ENCODE measurements at places on chromosomes 4 and X.

DNA sequence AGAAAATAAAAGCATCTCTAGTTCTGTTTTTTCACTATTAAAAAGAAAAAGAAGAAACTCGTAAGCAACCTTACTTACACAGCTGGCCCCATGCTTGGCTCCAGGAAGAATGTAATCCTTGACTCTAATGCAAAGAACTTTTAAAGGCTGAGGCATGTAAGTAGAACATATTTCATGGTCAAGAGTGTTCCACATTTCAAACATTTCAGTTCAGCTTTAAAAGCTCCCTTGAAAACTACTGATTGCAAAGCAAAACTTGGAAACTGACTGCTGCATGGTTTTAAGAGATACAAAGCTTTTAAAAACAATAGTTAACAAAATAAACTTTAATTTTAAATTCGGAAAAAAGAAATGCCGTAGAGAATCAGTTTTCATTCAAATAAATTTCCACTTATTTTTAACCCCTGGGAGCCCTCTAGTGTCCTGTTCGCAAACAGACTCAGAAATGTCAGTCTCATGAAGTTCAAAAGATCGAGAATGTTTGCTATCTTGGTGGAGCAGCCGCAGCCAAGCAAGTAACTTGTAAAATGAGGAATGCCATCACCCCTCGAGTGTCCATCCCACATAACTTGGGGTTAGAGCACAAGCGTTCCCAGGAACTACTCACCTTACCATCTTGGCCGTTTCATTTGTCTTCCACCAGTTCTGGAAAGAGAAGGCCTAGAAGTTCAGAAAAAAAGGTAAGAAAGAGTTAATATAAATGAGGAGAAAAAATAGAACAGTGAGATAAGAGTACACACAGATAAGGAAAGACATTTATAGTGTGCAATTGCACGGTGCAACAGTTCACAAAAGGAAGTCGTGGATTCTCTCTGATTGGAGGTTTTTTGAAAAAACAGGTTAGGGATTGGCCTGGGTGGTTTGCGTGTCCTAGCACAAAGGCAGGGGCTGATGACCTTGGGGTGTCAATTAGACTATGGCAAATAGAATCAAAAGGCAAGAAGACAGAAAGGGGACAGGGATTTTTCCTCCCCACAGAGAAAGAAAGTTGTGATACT, at the start of gene GASK1B:
GASK1B (minus strand) TSS at position 765 of the 998 bp plus-strand sequence. CDS start 1,650 bp downstream, outside the sequence.
- peak; percentile 31 for DNase-seq

- DNase-seq = no peak
Measured at GRCh38 chrX:124392794-124393193, 46.4 kb downstream of the SH2D1A start.

GRCh38 chr4:145644699-145645098, 25.5 kb downstream of the MMAA start:
- DNase-seq = no peak

DNA sequence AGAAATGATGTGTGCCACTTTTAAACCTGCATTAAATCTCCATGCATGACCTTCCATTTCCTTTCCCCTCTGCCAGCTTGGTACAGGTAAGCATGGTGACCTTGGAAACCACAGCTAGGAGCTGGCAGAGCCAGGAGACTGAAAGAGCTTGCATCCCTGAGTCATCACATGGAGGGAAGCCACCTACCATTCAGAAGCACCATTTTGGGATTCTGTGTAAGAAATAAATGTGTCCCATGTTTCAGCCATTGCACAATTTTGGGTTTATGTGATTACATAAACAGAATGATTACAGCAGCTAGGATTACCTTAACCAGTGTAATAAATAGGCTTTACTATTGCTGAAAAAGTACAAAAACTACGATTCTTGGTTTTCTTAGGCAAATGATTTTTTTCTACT, 17.3 kb upstream of the CCDC149 start:
- DNase-seq = no peak

- no peak for DNase-seq
Measured at GRCh38 chrX:41035582-41035981, 49.7 kb upstream of the USP9X start.

- no peak for DNase-seq
Measured at GRCh38 chrX:19096586-19096985, 25.7 kb downstream of the ADGRG2 start.

- no peak for DNase-seq
Measured at GRCh38 chr4:27173280-27173679, 312.6 kb downstream of the STIM2 start.

GRCh38 chr4:13963601-13964000, 336.1 kb upstream of the BOD1L1 start:
- DNase-seq = no peak

GRCh38 chr4:184438375-184438774, 36.0 kb downstream of the IRF2 start:
- DNase-seq = no peak

GRCh38 chr4:58776627-58777026, 1666.4 kb upstream of the IGFBP7 start:
- DNase-seq = no peak

DNA sequence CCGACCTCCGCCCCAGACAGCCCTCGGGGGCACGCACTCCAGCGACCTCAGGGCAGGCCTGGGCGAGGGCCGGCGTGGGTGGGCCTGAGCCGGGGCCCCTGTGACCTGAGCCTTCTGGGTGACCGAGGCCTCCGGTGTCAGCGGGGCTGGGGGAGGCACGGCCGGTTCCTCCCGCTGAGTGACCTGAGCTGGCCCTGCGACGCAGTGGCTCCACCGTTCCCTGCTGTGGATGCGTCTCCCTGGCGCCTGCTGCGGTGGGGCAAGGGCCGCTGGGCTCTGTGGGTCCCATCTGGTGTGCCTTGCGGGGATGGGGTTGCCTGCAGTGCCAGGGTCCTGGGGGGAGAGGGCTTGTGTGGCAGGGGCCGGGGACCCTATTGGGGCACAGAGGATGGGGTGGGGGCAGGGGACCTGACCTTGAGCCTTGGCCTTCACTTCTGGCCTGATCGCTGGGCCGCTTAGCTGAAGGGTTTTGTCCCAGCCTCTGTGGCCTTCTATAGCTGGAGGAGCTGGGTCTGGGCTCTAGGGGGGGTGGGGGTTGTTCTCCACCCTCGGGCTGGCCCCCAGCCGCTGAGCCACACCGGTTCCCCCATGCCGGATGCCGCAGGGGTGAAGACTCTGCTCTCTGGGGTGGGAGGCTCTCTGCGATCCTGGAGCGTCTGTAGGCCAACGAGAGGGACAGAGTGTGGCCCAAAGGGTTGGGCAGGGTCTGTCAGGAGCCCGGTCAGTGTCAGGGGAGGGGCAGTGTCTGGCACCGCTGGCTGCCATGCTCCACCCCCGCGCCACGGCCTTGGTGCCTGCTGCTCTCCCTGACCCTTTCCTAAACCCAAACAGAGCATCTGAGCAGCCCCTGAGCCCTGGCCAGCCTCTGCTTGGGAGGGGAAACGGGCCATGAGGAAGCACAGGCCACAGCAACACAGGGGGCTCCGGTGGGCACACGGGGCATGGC, 2.3 kb downstream of the NAT8L start:
- DNase-seq = no peak

- no peak for DNase-seq
Measured at GRCh38 chr4:159281771-159282170, 178.9 kb downstream of the RAPGEF2 start.

DNA sequence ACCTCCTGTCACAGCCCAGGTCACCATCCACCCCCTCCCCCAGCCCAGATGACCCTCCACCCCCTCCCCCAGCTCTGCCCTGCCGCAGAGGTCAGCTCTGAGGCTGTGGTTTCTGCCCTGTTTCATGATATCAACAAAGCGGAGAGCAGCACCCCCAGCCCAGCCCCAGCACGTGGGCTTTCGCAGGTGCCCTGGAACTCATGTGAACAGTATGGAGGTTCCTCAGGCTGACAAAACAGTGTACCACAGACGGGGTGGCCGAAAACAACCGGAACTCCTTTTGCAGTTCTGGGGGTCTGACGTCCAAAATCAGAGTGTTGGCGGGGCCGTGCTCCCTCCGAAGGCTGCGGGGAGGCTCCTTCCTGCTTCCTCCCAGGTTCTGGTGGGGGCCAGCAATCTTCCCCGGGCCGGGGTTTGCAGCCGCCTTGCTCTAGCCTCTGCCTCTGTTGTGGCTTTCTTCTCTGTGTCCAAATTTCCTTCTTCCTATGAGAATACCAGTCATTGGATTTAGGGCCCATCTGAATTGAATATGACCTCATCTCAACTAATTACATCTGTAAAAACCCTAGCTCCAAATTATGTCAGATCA, 7.9 kb upstream of the PSAPL1 start:
- no peak for DNase-seq

DNA sequence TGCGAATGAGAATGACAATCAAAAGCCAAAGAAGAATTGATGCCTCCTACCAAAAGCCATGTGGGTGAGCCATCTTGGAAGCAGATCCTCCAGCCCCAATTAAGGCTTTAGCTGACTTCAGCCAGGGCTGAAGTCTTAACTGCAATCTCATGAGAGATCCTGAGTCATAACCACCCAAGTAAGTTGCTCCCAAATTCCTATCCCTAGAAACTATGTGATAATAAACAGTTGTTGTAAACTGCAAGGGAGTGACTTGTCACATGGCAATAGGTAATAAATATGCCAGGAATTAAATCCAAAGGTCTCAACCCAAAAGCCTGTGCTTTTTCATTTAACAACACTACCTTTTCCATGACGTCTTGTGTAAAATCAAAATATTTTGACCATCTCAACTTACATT, 154.2 kb upstream of the TBL1X start:
- DNase-seq = no peak

- no peak for DNase-seq
Measured at GRCh38 chr4:178356725-178357124, 914.5 kb upstream of the AGA start.

- DNase-seq = no peak
Measured at GRCh38 chr4:26131711-26132110, 189.1 kb upstream of the RBPJ start.

DNA sequence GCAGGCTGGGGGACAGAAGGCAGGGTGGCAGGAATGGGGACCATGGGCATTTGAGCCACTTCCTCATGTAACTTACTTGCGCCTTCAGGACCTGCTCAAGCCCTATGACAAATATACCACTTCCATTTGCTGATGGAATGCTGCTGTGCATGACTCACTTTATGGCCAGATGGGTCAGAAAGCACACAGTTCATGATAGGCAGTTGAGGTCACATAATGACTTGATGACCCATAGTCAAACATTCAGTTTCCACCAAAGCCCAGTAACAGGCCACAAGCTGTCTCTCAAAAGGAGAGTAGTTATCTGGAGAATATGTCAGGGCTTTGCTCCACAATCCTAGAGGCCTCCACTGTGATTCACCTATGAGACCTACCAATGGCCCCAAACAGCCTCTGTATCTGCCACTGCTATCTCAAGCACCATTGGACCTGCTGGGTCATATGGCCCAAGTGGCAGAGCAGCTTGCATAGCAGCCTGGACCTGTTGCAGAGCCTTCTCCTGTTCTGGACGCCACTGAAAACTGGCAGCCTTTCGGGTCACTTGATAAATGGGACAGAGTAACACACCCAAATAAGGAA, 5.3 kb upstream of the PAPSS1 start:
- DNase-seq = no peak

GRCh38 chr4:6087669-6088341, 69.6 kb upstream of the C4orf50 start:
- no peak for DNase-seq

DNA sequence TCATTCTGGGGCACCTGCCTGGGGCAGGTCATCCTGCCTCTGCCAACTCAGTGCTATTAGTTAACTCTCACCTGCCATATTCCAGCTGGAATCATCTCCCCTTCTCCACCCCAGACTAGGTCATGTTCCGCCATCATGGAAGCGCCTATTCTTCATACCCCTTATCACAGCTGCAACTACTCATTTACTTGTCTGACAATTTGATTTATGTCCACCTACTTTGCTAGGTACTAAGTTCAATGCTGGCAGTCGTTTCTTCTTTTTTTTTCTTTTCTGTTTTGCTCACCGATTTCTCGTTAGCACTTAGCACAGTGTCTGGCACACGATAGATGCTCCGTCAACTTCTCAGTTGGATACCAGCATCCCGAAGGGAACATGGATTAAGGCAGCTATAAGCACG, 1.1 kb upstream of the FMR1 start:
- DNase-seq = no peak

- DNase-seq = no peak
Measured at GRCh38 chr4:153922148-153922547, 133.3 kb upstream of the SFRP2 start.

DNA sequence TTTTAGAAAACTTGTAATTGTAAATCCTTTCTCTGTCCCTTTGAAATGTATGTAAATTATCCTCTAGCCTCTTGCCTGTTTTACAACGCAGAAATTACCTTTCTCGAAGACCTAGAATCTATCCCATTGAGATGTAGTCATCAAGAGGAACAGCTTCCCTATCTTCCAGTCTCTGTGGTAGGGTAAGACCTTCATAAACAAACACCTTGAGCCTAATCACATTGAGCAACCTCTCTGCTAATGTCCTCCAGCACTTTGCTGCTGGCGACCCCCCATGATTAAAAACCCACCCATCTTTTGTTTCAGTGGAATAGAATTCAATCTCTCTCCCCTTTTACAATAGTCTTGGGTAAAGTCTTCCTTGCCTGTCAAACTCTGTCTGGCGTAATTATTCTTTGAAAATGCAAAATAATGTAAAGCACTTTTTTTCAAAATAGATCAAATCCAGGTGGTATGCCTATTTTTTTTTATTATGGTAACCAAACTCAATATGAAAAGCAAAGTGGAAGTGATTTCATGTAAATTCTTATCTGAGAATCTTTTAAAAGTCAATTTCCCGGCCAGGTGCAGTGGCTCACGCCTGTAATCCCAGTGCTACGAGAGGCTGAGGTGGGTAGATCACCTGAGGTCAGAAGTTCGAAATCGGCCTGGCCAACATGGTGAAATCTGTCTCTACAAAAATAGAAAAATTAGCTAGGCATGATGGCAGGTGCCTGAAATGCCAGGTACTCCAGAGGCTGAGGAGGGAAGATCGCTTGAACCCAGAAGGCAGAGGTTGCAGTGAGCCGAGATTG, 237.9 kb downstream of the GRXCR1 start:
- no peak for DNase-seq

- DNase-seq = no peak
Measured at GRCh38 chr4:119728185-119728584, 99.6 kb upstream of the PDE5A start.

- no peak for DNase-seq
Measured at GRCh38 chr4:163111588-163111987, 55.1 kb downstream of the NAF1 start.
